ENCODE measurements at places on chromosomes 1 and 21. TPM values are rescaled to one million over a fixed set of nuclear protein-coding genes. Genes with fewer than 3 reads are reported as not detected.

Gene MRPL39
- 25.7 TPM for total RNA-seq

Gene FAM163A
- total RNA-seq: not detected

Gene MTF2
- total RNA-seq: 17.8 TPM

Gene TFAP2E
- total RNA-seq: 0.08 TPM

Gene IGSF21
- total RNA-seq: 1.5 TPM

Gene RBM11
- 0.19 TPM for total RNA-seq

Gene CZIB
- 19.8 TPM for total RNA-seq

Gene HMCN1
- 4.9 TPM for total RNA-seq

Gene TEDDM1
- total RNA-seq: not detected

Gene SLC45A1
- not detected for total RNA-seq

Gene AQP10
- total RNA-seq: 0.14 TPM

Gene FNDC10
- 0.37 TPM for total RNA-seq

Gene PCBP3
- 1.6 TPM for total RNA-seq

Gene CLCA4
- total RNA-seq: not detected

Gene TFF3
- 0.50 TPM for total RNA-seq

Gene DENND2C
- 5.6 TPM for total RNA-seq

Gene TSACC
- not detected for total RNA-seq

Gene IL10
- total RNA-seq: 0.23 TPM

Gene KCND3
- 27.1 TPM for total RNA-seq

Gene PGLYRP4
- total RNA-seq: not detected

Gene TCP10L
- total RNA-seq: 1.9 TPM

Gene AMY1C
- total RNA-seq: not detected

Gene CAPN9
- not detected for total RNA-seq

Gene RNU1-3
- total RNA-seq: under 0.01 TPM

Gene KCNA10
- total RNA-seq: not detected

Gene GNAT2
- 0.09 TPM for total RNA-seq

Gene ICOSLG
- 1.6 TPM for total RNA-seq

Gene KLHDC8A
- total RNA-seq: 0.05 TPM

Gene SPATA1
- total RNA-seq: 0.75 TPM

Gene SRSF4
- 45.8 TPM for total RNA-seq

Gene KPRP
- not detected for total RNA-seq

Gene SYPL2
- 4.4 TPM for total RNA-seq

All from liver (tissue), 10 donors.